ENCODE measurements at places on chromosomes 7 and 10. TPM values are rescaled to one million over a fixed set of nuclear protein-coding genes. Genes with fewer than 3 reads are reported as not detected.

Gene CYP2E1
- total RNA-seq = 0.13 TPM

Gene AOAH
- 17.7 TPM for total RNA-seq

Gene CHN2
- total RNA-seq = 9.2 TPM

Gene H2BK1
- total RNA-seq = not detected

Gene SFTPA1
- not detected for total RNA-seq

Gene OR2F2
- total RNA-seq = not detected

Gene HOXA4
- total RNA-seq = not detected

Gene NPSR1
- total RNA-seq = not detected

Gene ARL4A
- 15.8 TPM for total RNA-seq

Gene GRM3
- total RNA-seq = not detected

DNA sequence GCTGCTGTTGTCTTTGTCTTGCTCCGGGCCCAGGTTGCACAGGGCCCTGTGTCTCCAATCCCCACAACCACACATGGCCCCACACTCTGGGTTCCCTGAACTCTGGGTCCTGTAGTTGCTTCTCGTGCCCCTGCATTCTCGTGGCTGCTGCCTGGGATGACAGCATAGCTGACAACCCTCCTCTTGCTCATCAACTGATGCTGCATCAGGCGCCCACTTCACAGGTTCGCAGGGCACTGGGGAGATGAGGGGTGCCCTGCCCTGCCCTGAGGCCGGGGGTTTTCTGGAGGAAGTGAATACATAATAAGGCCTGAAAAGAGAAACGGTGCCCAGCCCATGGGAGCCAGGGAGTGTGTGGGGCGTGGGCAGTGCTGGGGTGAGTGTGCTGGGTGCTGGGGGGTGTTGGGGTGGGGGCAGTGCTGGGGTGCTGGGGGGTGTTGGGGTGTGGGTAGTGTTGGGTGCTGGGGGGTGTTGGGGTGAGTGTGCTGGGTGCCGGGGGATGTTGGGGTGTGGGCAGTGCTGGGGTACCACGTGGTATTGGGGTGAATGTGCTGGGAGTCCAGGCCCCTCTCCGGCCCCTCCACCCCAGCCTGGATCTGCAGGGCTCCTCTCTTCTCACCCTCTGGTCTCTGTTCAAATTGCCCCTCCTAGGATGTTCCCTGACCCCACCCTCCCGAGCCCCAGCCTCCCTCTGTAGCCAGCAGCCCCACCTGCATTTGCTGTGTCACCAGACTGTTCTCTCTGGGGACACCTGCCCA is 2.0 kb upstream of the MTG1 start:
- DNase-seq = peak; percentile 21

DNA sequence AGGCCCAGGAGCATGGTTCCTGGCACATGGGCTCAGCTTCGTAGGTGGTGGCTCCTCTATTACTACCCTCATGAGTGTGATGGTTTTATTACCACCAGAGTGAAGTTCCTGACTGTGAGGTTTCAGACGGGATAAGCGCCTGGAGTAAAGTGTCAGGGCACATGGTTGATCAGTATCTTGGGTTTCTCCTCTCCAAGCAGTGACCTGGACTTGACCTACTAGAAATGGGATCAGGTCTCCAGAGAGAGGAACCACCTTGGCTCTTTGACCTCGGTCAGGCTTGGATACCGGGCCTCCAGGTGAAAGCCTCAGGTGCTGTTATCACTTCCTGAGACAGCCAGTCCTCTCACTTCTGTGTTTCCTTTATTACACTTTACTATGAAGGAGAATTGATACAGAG is 67.7 kb downstream of the GRK5 start:
- no peak for DNase-seq

GRCh38 chr7:17070231-17070708 is 188.5 kb upstream of the AGR3 start:
- no peak for DNase-seq

GRCh38 chr10:110824152-110824441 is 47.6 kb upstream of the PDCD4 start:
- DNase-seq = no peak

GRCh38 chr7:158420591-158421340 is 166.9 kb downstream of the PTPRN2 start:
- DNase-seq = no peak

GRCh38 chr7:17212188-17212587 is 86.3 kb upstream of the AHR start:
- DNase-seq = no peak

DNA sequence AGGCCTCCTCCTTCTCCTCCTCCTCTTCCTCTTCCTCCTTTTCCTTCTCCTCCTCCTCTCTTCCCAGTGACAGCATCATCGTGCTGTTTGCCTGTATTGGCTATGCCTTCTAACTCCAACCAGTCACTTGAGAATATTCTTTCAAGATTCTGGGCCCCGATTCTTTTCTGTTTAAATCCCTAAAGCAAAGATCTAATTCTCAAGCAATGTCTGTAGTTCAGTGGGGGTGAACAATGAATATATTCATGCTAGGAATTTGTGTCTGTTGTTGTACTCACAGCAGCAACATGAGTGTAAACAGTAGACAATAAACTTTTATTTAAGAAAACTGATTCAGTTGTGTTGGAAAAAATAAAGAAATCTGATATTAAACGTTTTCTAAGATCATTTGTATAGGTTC is 30.7 kb downstream of the NUDT5 start:
- DNase-seq = no peak

GRCh38 chr7:51027106-51027934 is 244.6 kb upstream of the GRB10 start:
- DNase-seq = no peak

- DNase-seq = no peak
Observed at GRCh38 chr7:108327353-108327752, 128.9 kb downstream of the NRCAM start.

- DNase-seq = no peak
Observed at GRCh38 chr10:127332631-127333030, 136.2 kb upstream of the INSYN2A start.

- DNase-seq = no peak
Observed at GRCh38 chr10:24834869-24835268, 111.2 kb upstream of the ARHGAP21 start.

- no peak for DNase-seq
Observed at GRCh38 chr10:124168991-124169802, 75.8 kb upstream of the CHST15 start.

GRCh38 chr7:98355250-98355538 is 45.7 kb downstream of the BAIAP2L1 start:
- DNase-seq = no peak

- DNase-seq = peak; percentile 60
Observed at GRCh38 chr10:70579234-70580002, 23.1 kb downstream of the PRF1 start.

DNA sequence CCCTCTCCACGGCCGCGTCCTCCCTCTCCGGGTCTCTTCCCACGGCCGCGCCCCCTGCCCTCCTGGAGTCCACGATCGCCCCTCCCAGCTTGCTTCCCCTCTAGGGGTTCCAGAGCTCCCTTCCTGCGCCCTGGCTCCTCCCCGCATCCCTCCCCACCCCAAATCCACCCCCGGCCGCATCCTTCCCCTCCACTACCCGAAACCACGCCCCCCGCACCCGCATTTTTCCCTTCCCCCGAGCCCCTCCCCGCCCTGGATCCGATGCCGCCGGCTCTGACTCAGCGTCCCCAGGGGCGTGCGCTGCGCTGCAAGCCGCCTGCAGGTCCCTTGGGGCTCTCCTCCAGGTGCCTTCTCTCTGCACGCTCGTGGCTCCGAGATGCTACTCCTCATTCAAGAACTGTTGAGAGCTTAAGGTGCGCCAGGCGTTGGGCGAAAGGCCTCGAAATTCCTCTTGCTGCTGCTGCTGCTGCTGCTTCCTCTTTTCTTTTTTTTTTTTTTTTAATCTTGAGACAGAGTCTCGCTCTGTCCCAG is 372 bp upstream of the TMEM130 start:
- DNase-seq = peak; percentile 71

- no peak for DNase-seq
Observed at GRCh38 chr10:103278537-103278823, 1.5 kb downstream of the INA start.

- no peak for DNase-seq
Observed at GRCh38 chr10:132326344-132326889, 5.6 kb upstream of the LRRC27 start.

DNA sequence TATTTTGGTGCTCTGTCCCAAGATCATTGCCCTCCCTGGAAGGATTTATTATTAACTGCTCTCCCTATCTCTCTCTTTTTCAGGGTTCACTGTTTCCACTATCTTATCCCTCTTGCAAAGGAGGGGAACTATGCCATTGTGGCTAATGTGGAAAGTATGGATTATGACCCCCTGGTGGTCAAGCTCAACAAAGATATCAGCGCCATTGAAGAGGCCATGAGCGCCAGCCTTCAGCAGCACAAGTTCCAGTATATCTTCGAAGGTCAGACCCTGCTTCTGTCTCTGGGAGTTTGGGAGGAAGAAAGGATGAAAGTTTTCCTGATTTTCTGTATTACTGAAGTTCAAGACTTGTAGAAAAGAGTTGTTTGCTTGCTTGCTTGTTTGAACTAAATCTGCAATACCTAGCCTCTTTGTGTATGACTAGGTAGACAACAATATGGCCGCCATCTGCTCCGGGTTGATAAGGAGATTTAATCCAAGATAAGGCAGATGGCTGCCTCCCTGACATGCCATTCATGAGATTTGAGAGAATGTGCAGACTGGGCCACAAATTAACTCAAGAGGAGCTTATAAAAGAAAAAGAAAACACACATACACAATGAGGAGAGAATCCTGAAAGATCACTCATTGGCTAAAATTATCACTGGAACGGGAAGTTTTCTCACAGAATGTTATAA is 122.2 kb upstream of the LRGUK start:
- DNase-seq = no peak

DNA sequence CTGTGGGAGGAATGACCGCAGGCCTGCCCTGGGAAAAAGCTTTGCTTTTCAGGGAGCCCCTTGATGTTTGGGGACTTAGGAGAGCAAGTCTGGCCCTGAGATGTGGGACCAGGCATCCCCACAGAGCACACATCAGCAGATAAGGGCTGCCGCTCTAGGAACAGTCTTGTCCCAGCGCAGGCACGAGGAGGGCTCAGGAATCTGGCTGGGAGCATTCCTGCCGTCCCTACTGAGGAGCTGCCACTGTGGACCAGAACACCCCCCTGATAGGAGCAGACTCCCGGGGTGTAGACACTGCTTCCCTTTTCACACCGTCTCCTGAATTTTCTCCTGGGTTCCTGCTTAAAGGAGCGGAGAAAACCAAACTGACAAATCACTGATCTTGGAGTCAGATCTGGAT is 232.3 kb downstream of the CUX1 start:
- DNase-seq = no peak

DNA sequence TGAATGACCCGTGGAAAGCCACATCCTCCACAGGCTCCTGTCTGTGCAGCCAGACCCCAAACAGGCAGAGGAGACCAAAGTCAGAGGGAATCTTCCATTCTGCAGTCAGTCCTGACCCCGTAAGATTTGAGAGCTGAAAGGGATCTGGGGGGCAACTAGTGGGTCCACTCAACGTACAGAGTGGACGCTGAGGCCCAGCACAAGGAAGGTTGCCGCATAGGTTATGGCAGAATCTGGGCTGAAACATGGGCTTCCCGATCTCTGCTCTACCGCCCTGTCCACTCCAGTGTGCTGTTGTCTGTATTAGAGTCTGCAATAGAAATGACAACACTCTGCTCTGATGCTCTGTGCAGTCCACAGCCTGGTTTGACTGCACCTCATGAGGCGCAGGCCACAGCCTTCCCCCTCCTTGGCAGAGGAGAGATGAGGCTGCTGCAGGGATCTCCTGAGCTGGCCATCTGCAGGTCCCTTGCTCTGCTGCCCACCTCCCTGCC is 7.9 kb upstream of the ZNF22 start:
- peak; percentile 5 for DNase-seq
